ENCODE measurements at places on chromosomes 3 and 15.

DNA sequence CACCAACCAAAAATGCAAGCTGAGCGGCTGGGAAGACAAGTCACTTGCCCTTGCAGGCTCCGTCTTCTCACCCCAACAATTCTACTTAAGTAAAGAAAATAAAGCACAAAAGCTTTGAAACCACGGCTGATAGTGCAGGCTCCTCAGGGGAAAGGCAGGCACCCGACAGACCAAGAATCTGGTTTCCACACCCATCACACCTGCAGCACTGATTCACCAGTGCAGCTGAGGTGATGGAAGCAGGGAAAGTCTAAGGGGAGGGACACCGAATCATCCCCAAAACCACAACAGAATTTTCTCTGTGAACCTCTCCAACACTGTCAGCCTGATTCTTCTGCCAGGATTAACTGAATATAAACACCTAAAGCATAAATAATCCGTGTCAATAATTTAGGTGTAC is 62.0 kb upstream of the NSMCE3 start:
- no peak for DNase-seq

GRCh38 chr3:160748787-160749186 is 7.2 kb upstream of the PPM1L start:
- DNase-seq = no peak

DNA sequence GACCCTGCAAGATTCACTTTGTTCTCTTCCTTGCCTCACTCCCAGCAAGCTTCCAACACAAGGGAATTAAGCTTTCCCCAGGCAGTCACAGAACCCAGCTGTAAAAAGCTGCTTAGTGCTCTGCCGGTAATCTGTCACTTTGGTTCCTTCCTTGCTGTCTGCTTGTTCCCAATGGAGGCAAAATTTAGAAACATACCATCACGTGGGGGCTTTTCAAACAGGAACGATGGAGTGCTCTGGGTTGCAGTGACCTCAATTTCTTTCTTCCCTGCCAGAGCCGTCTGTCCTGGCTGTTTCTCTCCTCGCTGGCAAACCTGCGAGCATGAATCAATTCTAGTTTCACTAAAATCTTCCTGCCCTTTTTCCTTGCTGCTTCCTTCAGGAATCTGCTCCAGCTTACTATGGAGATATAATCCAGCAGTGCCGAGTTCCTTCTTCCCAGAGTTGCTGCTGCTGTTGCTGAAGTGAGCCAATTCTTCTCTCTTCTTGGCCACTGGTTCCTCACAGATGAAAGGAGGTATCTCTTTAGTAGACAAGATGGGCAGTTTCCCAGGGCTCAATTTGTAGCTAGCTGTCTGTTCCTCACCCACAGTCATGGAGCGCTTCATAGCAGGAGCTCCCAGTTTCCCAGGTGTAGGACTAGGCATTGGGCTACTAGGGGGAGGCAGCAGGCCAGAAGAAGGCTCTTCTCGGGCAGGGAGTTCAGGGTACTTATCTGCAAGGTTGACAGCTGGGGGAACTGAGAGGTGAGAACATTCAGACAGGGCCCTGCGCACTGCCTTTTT is 88.1 kb downstream of the DHX30 start:
- DNase-seq = no peak

GRCh38 chr3:9119331-9119730 is 130.1 kb downstream of the SRGAP3 start:
- no peak for DNase-seq

- no peak for DNase-seq
These were observed 245.0 kb upstream of the TOPAZ1 start for GRCh38 chr3:43996379-43997301.

GRCh38 chr3:43317461-43318316 is 31.3 kb downstream of the SNRK start:
- no peak for DNase-seq

DNA sequence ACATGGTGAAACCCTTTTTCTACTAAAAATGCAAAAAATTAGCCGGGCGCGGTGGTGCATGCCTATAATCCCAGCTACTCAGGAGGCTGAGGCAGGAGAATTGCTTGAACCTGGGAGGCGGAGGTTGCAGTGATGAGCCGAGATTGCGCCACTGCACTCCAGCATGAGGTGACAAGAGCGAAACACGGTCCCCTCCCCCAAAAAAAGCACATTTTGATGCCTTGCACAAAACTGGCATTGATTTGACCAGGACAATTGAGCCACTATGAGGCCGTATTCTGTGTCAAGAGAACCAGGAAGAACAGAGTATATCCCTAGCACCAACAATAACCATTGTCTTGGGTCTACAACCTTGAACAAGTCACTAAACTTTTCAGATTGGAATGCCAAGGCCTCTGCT is 50.6 kb downstream of the SH3BP5 start:
- no peak for DNase-seq

- no peak for DNase-seq
These were observed 237.6 kb upstream of the CHRNA7 start for GRCh38 chr15:31792611-31793199.

DNA sequence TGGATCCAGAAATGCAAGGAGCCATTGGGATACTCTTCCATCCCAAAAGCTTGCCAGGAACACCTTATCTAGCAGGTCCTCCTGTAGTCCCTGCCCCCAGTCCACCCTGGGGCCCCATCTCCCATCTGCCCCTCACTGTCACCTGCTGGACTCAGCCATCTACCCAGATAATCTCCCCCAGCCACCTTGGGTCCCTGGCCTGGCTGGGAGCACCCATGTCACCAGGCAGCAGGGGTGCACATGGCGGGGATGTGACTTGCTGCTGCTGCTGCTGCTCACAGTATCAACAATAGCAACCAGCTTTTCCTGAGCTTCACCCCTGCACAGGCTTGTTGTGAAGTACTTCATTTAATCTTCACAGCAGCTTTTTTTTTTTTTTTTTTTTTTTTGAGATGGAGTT is 12.6 kb downstream of the PTH1R start:
- no peak for DNase-seq

- DNase-seq = no peak
These were observed at the start of gene ABI3BP for GRCh38 chr3:100993309-100993708. Gene ABI3BP, minus strand, starts transcription at chr3:100993421. Its CDS starts 37 bp downstream, at chr3:100993384.

- DNase-seq = no peak
These were observed 95.5 kb downstream of the MBNL1 start for GRCh38 chr3:152364237-152364636.

GRCh38 chr3:113275583-113275928 is 64.2 kb downstream of the BOC start:
- no peak for DNase-seq

DNA sequence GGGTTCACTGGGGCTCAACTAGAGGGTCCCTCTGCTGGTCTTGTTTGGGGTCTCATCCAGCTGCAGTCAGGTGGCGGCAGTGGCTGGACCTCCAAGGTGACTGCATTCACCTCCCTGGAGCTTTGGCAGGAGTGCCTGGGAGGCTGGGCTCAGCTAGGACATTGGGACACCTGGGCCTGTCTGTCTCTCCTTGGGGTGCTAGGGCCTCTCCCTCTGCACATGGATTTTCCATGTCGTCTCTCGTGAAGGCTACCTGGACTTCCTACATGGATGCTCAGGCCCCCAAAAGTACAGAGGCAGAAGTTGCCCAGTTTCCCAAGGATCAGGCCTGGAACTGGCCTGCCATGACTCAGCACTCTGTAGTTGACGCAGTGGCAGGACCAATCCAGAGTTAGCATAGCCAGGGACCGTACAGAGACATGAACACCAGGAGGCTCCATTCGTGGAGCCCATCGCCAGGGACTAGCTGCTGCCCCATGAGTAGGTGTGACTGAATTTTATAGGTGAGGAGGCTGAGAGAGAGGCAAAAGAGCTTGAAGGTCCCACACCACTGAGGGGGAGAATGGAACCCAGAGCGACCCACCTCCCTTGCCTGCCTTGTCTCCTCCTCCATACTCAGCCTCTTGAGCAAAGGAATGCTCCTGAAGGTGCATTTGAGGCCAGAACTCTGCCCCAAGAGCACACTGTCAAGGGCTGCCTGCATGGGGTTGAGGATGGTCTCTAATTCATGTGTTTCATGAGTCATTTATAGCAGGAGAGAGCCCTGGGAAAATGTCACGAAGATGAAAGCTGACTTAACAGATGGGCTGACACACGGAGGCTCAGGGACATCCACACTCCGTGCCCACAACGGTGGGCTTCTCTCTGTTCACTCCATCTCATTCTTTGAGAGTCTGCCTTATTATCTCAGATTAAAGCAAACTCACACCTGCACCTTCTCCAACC is 13.0 kb upstream of the ALDH1A3 start:
- no peak for DNase-seq

DNA sequence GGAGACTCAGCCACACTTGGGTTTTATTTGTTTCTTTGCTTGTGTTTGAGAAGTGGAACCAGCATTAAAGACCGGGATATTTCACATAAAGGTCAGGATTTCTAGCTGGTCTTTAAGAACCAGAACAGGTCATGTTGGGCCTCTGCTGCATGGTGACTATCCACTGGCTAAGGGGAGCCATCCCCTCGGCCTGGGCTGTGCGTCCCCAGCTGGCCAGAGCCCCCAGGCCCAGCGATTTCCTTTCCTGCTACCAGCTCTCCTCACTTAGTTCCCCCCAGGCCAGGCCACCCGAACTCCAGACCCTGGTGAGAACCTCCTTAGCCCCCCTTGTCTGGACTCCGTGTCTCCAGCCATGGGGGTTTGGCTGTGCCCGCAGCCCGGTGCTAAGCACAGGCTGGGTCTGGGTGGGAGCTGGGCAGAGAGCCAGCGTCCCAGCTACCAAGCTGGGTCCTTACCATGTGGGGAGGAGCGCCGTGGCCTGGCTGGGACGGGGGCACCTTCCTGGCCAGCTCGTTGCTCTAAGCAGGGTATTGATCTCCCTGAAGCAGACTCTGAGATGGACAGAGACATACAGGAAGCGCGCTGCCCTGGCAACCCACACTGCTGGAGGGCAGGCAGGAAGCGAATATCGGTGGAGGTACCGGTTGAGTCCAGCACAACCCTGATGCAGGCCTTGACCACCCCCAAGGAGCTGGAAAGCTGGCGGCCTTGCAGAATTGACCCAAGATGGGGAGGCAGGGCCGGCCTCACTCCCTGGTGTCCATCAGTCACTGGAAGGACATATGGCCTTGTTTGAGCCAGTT is 49.4 kb downstream of the KLF15 start:
- DNase-seq = no peak

DNA sequence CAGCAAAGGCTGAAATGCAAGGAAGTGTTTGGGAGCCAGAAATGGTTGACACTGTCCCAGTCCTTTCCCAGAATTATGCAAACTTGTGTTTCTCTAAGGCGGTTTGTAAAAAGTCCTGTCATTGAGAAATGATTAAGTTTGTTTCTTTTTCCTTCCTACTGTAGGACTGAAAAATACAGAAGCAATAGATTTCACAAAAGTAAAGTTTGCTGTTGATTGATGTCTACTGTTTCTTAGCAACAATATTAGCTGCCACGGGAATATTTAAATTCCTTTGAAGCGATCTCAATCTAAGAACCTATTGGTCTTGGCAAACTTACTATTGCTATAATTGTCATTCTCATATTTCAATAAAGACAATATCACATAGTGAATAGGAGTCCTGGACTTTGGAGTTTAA is 100.7 kb upstream of the IL12A start:
- no peak for DNase-seq

DNA sequence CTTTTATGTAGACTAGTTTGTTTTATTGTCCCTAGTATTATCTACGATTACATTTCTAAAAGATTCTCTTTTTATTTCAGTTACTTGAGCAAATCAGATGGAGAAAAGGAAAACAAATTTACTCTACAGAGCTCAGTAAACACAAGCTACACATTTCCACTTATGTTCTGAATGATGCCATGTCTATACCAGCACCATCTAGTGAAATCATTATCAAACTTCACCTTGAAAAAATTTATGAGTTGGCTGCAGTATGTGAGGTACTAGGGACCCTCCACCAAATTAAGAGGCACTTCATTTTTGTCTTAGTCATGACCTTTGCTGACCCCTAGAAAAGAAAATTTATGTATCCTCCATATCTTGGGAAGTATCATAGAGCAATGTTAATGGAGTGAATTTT is 827.4 kb downstream of the SI start:
- no peak for DNase-seq

Data from activated T-helper 9 cell treated with anti-CD3 and anti-CD28 coated beads, Interleukin-2, amount 50 U/mL, for 16 hours (primary cell).